ENCODE measurements at places on chromosomes 7 and 10.

- no peak for DNase-seq
These were observed 3.5 kb upstream of the OIT3 start for GRCh38 chr10:72890086-72890485.

DNA sequence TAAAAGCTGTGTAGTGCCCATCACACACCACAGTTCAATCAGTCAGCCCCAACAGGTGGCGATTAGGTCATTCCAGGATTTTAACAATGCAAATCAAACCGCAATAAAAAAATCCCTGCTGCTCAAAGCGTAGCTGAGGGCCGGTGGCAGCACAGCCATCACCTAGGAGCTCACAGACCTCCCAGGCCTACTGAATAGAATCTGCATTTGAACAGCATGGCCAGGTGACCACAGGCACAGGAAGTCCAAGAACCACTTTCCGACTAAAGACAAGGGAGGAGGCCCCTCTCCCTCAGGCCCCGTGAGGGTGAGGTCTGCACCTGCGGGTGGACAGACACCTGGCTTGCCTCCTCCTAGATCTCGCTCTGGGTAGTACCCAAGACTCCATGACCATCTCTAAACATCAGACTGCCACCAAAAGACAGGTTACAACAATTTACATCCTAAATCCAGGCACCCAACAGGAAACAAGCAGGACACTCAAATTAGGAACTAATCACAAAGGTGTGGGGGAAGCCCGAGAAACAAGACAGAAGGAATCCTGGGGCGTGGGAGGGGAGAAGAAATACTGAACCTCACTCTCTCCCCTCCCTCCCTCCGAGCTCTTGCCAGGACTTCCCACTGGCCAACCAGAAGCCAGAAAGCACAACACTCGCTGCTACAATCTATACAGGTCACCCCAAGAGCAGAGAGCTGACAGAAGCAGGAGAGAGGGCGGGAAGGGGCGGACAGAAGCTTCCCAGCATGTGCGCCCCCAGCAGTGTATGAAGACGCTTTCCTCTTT, 19.2 kb downstream of the GNA12 start:
- no peak for DNase-seq

GRCh38 chr7:138207555-138207971, 131.3 kb downstream of the AKR1D1 start:
- no peak for DNase-seq

DNA sequence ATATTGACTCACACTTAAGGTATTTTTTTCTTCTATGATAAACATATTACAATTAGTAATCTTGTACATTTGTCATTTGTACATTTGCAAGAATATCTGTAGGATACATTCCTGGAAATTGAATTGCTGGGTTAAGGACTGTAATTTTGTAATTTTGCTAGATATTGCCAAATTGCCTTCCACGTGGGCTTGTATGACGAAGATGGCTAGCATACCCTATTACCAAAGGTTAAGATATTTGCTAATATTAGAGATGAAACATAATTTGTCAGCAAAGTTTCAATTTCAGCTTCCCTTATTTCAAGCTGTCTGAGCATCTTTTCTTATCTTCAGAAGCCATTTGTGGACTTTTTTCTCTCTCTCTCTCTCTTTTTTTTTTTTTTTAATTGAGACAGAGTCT, 1.0 kb upstream of the LYZL2 start:
- DNase-seq, result no peak

DNA sequence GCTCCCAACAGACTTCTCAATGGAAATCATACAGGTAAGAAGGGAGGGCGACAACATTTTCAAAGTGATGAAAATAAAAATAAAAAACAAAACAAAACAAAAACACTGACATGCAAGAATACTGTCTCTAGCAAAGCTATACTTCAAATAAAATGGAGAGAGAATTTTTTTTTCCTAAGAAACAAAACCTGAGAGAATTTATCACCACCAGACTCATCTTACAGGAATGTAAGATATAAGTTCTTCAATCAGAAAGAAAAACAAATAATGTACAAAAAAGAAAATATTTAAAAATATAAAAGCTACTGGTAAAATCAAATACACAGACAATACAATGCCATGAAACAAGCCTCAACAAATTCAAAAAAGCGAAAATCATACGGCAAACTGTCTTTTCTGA, 113.2 kb downstream of the NRBF2 start:
- DNase-seq, result no peak

GRCh38 chr10:132391676-132392020, 5.4 kb upstream of the PWWP2B start:
- no peak for DNase-seq

- DNase-seq, result no peak
These were observed 991 bp upstream of the FAM204A start for GRCh38 chr10:118343115-118343514.

GRCh38 chr10:48639632-48640031, 34.8 kb upstream of the ARHGAP22 start:
- no peak for DNase-seq

DNA sequence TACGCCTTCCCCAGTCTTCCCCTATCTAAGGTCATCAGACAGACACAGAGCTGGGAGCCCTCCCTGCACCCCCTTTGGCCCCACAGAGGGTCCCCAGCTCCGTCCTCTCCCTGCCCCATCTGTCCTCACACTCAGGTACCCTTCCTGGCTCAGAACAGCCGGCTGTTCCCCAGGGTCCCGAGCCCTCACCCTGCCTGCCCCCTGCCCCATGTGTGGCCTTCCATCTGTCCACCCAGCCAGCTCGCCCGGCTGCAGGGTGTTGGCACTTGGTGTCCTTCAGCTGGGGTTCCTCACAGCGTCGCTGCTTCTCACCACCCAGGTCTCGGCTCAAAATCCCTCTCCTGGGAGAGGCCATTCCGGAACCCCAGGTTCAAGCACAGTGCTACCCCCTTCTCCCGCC, 28.9 kb upstream of the ELFN1 start:
- no peak for DNase-seq

DNA sequence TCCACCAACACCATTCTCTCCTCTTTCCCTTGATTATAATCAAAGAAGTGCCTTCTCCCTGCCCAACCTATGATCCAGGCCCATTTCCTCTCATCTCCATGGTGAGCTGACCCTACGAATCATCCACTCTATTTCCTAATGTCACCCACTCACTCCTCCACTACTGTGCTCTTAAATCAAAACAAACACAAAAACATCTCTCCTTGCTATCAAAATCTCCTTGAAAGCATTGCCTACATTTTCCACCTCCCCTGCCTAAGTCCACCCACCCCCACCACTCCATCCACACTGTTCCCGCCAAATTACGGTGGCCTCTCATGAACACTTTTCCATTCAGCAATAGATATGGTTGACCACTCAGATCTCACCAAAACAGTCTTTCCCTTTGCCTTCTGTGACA, 5.3 kb downstream of the DYDC1 start:
- no peak for DNase-seq

DNA sequence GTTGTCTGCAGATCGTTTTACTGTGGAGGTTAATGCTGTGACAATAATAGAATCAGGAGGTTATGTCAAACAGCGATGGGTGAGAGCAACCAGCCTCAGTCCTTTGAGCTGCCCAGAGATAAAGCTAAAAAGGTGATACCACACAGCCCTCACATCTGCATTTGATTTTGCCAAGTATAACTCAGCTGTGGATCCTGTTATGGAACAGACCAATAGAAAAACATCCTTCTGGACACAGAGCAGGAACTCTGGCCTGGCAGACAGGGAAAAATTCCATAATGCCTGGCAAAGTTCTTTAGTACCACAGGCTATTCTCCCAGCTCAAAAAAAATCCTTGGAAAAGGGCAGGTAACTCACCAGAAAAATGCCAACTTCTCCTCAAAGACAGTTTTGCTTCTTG, 87.1 kb upstream of the PDLIM1 start:
- no peak for DNase-seq

DNA sequence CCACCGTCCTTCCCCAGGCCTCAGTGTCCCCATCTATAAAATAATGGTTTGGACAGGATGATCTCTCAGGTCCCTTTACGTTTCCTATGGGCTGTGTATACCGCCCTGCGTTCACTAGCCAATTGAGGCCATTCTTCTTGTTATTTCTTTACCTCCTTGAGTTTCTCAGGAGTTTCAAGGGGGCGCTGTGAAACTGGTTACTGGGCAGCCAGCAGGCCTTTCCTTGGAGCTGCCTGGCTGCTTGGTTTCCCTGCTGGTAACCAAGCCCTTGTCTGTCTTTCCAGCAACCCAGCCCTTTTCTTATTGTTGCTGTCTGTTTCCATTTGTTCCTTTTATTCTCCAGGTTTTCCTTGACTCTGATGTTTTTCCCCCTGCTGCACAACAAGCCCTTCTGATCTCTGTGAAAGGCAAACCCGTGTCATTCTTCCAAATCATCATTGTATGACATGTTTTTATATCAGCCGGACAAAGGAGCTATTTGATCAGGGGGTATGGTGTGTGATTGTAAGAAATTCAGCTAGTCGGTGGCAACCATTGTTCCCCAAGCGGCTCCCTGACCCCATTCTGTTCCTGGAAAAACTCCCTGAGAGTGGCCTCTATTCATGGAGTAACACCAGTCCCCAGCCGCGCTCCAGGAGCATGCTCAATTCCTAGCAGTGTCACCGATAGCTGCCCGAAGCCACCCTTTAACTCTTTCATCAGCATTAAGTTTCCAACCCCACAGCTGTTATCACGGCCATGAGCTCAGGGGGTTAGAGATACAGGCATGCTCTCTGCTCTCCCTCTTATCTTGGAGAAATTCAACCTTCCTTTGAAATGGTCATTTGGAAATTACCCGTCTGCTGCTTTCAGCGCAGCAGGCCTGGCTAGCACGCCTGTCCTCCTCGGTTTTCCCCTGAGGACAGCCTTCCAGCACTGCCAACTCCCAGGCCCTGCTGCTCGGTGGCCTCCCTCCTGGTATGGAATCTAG, 26.6 kb downstream of the FGF8 start:
- no peak for DNase-seq

- DNase-seq, result no peak
These were observed 81.4 kb upstream of the PODXL start for GRCh38 chr7:131637859-131638258.

- DNase-seq, result no peak
These were observed 20.9 kb downstream of the FOXK1 start for GRCh38 chr7:4702961-4703512.

GRCh38 chr7:8277394-8277982, 15.5 kb upstream of the ICA1 start:
- no peak for DNase-seq

DNA sequence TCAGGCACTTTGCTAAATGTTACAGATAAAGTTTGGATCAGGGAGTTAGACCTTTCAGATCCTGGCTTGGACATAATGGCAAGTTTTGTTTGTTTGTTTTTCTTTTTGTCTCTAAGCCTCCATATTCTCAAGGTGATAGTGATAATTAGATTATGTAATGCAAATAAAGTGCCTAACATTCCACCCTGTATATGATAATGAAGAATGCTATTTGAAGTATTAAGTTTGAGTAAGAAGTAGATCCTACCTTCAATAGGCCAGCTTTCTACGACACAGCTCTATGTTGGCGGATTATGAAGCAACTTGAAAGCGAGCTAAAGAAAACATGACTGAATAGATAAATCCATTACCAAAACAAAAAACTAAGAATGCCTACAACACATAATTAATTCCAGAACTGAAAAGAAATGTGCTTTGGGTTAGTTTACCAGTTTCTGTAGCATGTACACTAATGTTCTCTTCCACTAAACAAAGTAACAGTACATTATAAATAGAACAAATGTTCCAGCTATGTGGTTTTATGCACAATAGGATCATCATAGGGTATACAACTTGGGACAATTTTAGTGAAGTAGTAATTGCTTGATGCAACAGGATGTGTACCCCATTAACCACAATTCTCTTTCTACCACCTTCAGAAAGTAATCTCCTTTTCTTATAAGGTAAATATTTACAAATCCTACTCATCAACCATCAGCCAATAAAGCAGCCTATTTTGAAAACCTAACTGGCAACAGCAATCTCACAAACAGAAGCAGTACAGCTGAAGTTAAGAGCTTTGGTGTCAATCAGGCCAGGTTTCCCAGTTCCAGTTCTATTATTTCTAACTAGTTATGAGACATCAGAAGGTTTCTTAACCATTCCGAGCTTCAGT, 1.5 kb downstream of the SEM1 start:
- no peak for DNase-seq

- no peak for DNase-seq
These were observed 60.7 kb downstream of the VCL start for GRCh38 chr10:74058658-74059057.

GRCh38 chr10:127802531-127803095, 65.6 kb downstream of the FOXI2 start:
- no peak for DNase-seq

DNA sequence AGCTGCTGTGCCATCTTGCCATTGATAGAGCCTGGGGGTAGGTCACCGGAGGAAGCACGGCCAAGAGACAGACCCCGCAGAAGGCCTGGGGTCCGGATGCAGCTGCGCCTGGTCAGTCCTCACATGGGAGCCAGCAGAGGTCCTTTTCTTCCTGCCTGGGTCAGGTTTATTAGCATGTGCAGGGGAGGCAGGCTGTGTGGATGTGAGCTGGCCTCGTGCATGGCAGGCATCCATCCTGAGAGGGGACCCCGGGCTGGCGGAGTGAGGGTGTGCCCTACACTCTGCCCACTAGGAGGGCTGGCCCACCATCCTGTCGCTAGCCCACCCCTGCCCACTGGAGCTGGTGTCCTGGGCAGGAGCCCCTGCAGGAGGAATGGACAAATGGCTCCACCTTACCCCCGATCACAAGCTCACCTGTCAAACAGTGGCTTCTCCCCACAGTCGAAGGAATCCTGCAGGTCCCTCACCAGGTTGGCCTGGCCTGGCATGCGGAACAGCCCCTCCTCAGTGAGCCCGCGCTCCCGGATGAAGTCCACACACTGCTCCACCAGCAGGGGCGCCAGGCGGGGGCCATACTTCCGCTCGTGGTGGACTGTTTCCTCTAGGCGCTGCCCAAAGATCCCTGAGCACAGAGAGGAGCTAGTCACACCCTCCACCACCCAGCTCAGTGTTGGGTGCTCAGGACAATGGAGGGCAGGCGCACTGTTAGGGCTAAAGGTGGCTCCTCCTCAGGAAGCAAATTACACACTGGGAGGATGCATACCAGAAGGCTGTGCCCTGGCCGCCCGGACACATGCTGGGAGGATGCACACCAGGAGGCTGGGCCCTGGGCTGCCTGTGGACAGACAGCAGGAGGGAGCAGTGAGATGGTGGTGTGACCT, 145.4 kb downstream of the ARHGAP22 start:
- no peak for DNase-seq

DNA sequence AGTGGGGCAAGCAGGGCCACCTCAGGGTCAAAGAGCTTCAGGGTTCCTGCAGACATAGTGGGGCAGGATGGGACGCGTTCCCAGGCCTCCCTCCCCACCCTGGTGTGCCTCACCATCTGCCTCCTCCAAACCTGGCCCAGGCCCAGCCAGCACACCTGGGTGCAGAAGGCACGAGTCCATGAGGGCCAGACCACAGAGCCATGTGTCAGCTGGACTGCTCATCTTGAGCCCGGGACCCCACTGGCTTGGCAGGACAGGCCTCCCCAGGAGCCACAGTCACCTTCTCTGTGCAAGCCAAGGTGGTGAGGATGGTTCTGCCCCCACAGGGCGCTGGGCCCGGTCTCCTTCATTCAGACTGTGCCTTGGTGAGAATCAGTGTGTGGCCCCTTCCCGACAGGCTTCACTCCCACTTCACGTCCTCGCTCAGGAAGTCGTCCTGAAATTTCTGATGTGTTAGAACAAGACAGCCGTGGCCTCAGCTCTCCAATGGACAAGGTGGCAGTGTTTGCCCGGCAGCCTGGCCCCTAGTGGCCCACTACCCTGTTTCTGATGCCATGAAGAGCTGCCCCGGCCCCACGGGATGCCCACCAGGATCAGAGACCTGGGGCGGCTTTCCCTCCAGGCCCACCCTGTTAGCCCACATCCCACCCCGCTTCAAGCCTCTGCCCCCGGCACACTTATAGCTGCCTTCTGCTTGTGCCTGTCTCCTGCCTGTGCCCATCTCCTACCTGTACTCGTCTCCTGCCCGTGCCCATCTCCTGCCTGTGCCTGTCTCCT, 59.6 kb upstream of the EBF3 start:
- DNase-seq, result no peak
